H9 (cell line): ENCODE measurements at places on chromosomes 16 and 17. TPM values are rescaled to one million over a fixed set of nuclear protein-coding genes. Genes with fewer than 3 reads are reported as not detected.

DNA sequence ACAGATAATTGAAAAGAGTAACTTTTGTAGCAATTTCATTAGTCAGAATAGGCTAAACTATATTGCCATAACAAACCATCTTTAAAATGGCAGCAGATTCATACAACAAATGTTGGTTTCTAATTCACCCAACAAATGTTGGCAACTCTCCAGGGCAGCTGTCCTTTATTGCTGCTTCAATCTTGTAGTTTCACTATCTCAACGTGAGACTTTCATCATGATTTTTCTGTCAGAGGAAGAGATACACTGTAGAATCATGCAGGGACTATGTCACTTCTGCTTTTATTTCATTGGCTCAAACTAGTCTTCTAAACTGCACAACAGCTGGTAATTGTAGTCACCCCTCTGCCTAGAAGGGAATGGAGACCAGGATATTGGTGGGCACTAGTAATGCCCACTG lies 174.2 kb downstream of the TANC2 start:
- H3K4me1 ChIP-seq = peaks cover 2% of the 10 kb centered on the region
- H3K27me3 ChIP-seq = no peaks in the 10 kb centered on the region
- no peak overlapping the region for H3K4me3 ChIP-seq
- no peak overlapping the region for H3K27ac ChIP-seq

- H3K36me3 ChIP-seq = no peaks in the 10 kb centered on the region
- H3K4me3 ChIP-seq = no peak overlapping the region
- H3K27ac ChIP-seq = no peak overlapping the region
- no peaks in the 10 kb centered on the region for H3K27me3 ChIP-seq
- no peak for DNase-seq
- H3K4me1 ChIP-seq = no peaks in the 10 kb centered on the region
These were observed 17.9 kb downstream of the SEC14L5 start for GRCh38 chr16:4976079-4976478.

GRCh38 chr16:89210904-89211515 lies 6.5 kb upstream of the ZNF778 start:
- DNase-seq = no peak
- H3K27ac ChIP-seq = no peak overlapping the region
- no peak overlapping the region for H3K4me3 ChIP-seq

- no peak overlapping the region for H3K27ac ChIP-seq
- no peak for DNase-seq
- H3K36me3 ChIP-seq = no peaks in the 10 kb centered on the region; the same call in 2 of the 3 replicates
- peak overlapping the region; percentile 43; the same call in 1 of the 2 replicates for H3K4me3 ChIP-seq
- H3K4me1 ChIP-seq = peaks cover 3% of the 10 kb centered on the region; the same call in 1 of the 2 replicates
These were observed 60.6 kb downstream of the AIPL1 start for GRCh38 chr17:6374271-6374691.

DNA sequence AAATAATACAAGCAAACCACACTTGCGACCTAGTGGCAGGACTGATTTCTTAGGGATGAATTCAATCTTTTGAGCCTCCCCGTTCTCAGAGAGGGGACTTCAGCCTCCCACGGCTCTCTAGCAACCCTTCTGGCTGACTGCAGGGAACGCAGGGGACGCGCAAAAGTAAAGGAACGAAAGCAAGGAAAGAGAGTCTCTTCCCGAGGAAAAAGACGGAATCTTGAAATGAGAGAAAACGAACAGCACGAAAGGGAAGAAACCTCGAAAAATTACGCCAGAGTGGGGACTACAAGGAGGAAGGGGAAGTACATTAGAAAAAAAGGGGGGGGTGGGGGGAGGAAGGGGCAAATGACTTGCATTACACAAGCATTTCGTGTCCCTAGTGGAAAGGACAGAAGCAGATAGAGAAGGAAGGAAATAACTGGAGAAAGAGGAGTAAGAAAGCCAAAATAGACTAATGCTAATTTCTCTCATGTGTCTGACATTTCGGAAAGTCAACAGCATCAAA lies 1.2 kb downstream of the GRB2 start:
- no peaks in the 10 kb centered on the region for H3K27me3 ChIP-seq
- DNase-seq = peak; percentile 81
- no peaks in the 10 kb centered on the region for H3K4me1 ChIP-seq

GRCh38 chr16:56340864-56341365 lies 84.4 kb downstream of the AMFR start:
- H3K27me3 ChIP-seq = no peaks in the 10 kb centered on the region
- DNase-seq = no peak
- H3K4me3 ChIP-seq = no peak overlapping the region
- no peak overlapping the region for H3K27ac ChIP-seq

DNA sequence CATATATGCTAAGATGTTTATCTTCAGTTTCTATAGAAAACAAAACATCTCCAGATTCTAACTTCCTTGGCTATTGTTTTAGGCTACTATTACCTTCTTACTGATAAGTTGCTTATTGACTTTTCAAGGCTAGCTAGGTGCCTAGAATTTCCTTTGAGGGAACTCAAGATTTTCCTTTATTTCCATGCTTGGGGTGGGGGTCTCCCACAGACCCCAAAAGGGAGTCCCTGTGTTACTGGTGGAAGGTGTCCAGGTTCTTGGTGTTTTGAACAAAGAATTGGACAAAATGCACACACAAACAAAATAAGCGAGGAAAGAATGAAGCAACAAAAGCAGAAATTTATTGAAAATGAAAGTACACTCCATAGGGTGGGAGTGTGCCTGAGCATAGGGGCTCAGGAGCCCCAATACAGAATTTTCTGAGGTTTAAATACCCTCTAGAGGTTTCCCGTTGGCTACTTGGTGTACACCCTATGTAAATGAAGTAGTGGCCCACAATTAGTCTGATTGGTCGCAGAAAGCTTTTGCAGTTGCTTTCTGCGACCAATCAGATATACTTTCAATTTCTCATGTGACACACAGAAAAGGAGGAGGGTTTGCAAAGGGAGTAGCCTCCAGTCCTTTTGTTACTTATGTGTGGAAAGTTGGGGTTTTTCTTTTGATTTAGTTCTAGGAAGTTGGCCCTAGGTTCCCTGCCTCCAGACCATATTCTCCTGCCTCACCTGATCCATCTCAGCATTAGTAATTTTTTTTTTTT lies 67.5 kb downstream of the MARF1 start:
- no peak for DNase-seq
- H3K4me1 ChIP-seq = peaks cover 2% of the 10 kb centered on the region; the same call in 1 of the 2 replicates
- peaks cover 6% of the 10 kb centered on the region for H3K36me3 ChIP-seq
- no peak overlapping the region for H3K27ac ChIP-seq
- H3K27me3 ChIP-seq = no peaks in the 10 kb centered on the region

- no peak overlapping the region for H3K27ac ChIP-seq
- no peaks in the 10 kb centered on the region for H3K4me1 ChIP-seq
- no peak for DNase-seq
- no peak overlapping the region for H3K4me3 ChIP-seq
- no peaks in the 10 kb centered on the region for H3K27me3 ChIP-seq
- no peaks in the 10 kb centered on the region for H3K36me3 ChIP-seq
These were observed 191.7 kb downstream of the IRF8 start for GRCh38 chr16:86090461-86091170.

GRCh38 chr17:38910325-38910724 lies 15.1 kb upstream of the LASP1NB start:
- no peak overlapping the region for H3K4me3 ChIP-seq
- H3K27ac ChIP-seq = no peak overlapping the region
- H3K27me3 ChIP-seq = no peaks in the 10 kb centered on the region
- H3K4me1 ChIP-seq = no peaks in the 10 kb centered on the region
- peak; percentile 9 for DNase-seq

- H3K36me3 ChIP-seq = no peaks in the 10 kb centered on the region
- no peaks in the 10 kb centered on the region; the same call in 1 of the 2 replicates for H3K27me3 ChIP-seq
- no peaks in the 10 kb centered on the region for H3K4me1 ChIP-seq
- H3K27ac ChIP-seq = no peak overlapping the region
- peak; percentile 38 for DNase-seq
- H3K4me3 ChIP-seq = peak overlapping the region; percentile 73
These were observed 774 bp upstream of the MAF start for GRCh38 chr16:79601092-79601930.

- H3K4me1 ChIP-seq = no peaks in the 10 kb centered on the region
- no peaks in the 10 kb centered on the region for H3K27me3 ChIP-seq
- no peak for DNase-seq
- H3K4me3 ChIP-seq = no peak overlapping the region
- peaks cover 78% of the 10 kb centered on the region for H3K36me3 ChIP-seq
These were observed 7.6 kb downstream of the EME1 start for GRCh38 chr17:50380369-50381259.

- no peaks in the 10 kb centered on the region for H3K27me3 ChIP-seq
- H3K27ac ChIP-seq = no peak overlapping the region
- 0 out of 3 replicates have a peak overlapping the region, but pooled peaks have one; percentile 4 for H3K4me3 ChIP-seq
- H3K36me3 ChIP-seq = no peaks in the 10 kb centered on the region
- peaks cover 7% of the 10 kb centered on the region; the same call in 1 of the 2 replicates for H3K4me1 ChIP-seq
These were observed 28.3 kb upstream of the CDC42EP4 start for GRCh38 chr17:73340093-73340596.

GRCh38 chr17:82465023-82465603 lies 6.6 kb downstream of the NARF start:
- no peaks in the 10 kb centered on the region for H3K4me1 ChIP-seq
- DNase-seq = no peak
- H3K27me3 ChIP-seq = no peaks in the 10 kb centered on the region
- H3K4me3 ChIP-seq = no peak overlapping the region

DNA sequence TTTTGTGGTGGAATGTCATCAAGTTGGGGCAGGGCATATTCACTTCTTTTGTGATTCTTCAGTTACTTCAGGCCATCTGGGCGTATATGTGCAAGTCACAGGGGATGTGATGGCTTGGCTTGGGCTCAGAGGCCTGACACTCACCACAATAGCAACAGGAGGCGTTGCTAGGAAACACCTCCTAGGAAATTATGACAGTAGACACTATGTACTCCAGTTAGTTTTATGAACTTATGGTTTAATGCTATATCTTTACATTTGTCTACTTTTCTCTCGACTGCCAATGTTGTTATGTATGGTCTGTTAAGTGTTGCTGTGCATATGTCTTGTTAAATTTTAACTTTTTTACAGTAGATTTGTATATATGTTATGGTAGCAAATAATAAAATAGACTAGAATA lies 788.7 kb upstream of the GOT2 start:
- H3K4me3 ChIP-seq = no peak overlapping the region
- DNase-seq = no peak
- H3K36me3 ChIP-seq = no peaks in the 10 kb centered on the region
- H3K27me3 ChIP-seq = no peaks in the 10 kb centered on the region

GRCh38 chr16:56807011-56807675 lies 57.9 kb upstream of the SLC12A3 start:
- H3K27ac ChIP-seq = no peak overlapping the region
- H3K4me3 ChIP-seq = no peak overlapping the region
- H3K27me3 ChIP-seq = no peaks in the 10 kb centered on the region
- no peaks in the 10 kb centered on the region for H3K4me1 ChIP-seq
- peaks cover 17% of the 10 kb centered on the region; the same call in 2 of the 3 replicates for H3K36me3 ChIP-seq
- DNase-seq = no peak

Gene TBC1D3C
- total RNA-seq = not detected in 2 replicates

Gene CAPNS2
- 0.29 TPM in 1 of 2 replicates, not detected in the other for total RNA-seq

Gene ATP1B2
- total RNA-seq = 15.4 and 16.2 TPM in 2 replicates

Gene PYDC1
- 0.70 and 2.1 TPM in 2 replicates for total RNA-seq
